ENCODE measurements at places on chromosomes 7 and 10.

GRCh38 chr10:1130995-1131790 is 75.0 kb downstream of the WDR37 start:
- DNase-seq: peak; percentile 28

GRCh38 chr10:78307576-78307975 is 273.9 kb downstream of the RPS24 start:
- peak; percentile 6 for DNase-seq

- no peak for DNase-seq
These were observed 397.7 kb upstream of the NFE2L3 start for GRCh38 chr7:25754333-25754732.

DNA sequence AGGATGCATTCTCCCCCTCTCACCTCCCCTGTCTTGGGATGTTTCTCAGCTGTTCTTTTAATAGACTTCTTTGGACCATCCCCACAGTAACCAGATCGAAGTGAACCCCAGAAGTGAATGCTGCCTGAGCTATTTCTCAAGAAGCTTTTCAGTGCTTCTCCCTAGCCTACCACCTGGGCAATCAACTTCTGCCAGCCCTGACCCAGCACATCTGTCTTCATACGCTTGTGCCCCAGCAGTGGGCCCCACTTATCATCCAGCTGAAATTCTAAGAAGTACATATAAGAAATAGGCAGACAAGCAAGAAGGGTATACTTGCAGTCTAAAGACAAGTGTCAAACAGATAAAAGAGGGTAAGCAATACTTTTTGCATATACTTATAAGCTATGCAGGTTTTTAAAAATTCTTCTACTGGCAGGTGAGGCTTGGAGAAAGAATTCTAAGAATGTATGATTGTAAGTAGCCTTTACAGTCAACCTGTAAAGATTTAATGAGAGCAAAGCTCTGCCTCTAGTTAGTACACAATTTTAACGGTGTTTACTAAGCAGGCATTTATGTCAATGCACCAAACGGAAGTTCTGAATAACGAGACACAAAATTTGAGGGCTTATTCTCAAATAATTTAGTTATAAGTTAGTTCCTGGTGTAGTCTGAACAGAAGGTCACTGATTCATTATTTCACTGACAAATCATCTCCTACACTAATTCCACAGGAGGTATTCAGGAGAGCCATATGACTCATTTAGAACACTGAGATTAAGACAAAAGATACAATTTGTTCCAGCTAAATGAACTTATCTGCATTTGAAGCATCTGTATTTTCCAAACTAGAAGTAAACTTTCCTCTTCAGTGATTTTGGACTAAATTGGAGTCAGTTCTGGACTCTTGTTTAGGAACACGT is 83.3 kb downstream of the RNLS start:
- no peak for DNase-seq

DNA sequence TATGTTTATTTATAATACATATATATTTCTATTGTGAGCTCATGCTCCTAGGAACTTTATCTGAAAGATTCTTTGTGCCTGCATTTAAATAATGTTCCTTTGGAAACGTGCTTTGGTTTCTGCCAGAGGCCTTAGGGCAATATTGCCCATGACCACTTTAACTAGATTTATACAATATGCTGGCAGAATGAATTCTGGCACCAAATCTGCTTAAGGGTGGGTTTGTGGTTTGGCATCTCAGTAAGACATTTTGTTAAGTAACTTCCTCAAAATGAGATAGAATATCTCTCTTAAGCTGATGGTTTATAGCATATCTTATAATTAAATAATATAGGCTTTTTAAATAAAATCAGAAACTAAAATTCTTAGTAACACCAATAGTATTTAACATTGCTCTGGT is 252.9 kb downstream of the RNLS start:
- DNase-seq: no peak

- DNase-seq: no peak
These were observed 61.9 kb downstream of the MCU start for GRCh38 chr10:72753760-72754231.

DNA sequence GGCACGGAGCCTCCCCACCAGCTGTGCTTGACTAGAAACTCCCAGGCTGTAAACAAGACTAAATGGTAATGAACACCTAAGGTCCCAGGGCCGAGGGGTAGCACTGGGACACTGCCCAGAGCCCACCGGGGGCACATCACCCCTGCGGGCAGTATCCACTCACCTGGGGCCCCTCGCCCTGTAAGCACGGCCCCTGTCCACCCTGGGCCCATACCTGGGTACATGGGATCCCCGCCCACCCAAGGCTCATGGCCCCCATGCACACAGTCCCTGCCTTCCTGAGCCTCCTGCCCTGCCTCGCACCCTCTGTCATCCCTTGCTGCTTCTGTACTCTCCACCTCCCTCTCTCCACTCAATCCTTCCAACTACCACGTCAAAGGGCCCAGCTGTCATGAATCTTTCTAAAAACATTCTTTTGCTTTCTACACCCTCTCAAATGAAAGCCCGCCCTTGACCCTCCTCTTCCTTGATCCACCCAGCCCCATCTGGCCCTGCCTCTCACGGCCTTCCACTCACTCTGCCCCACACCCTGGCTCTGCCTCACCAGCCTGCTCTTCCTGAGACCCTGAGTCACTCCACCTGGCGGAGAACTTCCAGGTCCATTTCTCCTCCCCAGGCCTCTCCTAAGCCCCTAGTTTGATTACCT is 173.1 kb downstream of the PARD3 start:
- no peak for DNase-seq

- DNase-seq: no peak
These were observed 83.0 kb downstream of the SGMS1 start for GRCh38 chr10:50540826-50541122.

- no peak for DNase-seq
These were observed 19.2 kb downstream of the BTBD16 start for GRCh38 chr10:122290334-122290733.

DNA sequence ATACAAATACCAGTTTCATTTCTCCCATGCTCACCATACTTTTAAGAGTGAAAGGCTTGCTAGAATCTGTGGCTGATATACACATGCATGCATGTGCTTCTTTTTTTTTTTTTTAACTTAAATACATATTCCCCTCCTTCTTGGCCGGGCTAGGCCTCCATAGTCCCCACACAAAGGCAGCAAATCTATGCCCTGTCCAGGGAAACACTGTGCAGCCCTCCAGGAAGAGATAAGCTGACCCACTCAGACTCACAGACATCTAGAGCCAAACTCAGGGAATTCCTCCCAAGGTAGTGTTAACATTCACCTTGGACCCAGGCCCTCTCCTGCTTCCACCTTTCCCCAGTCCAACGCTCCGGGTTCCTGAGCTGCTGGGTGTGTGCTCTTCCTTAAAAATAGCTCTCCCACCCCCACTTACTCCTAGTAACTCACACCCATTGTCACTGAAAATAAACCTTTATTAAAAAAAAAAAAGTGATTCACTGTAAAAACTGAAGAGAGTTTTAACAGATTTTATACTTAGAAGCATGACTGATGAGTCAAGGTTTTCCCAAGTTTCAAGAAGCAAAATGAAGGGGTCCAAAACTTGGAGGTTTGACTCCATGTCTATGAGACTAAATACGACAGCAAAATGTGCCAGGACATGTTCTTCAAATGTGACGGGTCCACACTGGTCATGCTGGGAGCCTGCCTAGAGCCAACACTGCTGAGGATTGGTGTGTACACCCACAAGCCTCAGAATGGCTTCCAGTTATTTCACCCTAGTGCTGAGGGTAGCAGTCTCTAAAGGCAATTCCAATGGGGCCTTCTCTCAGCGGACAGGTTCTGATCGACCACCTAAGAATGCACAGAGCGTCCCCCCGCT is 159.5 kb downstream of the GLI3 start:
- no peak for DNase-seq

DNA sequence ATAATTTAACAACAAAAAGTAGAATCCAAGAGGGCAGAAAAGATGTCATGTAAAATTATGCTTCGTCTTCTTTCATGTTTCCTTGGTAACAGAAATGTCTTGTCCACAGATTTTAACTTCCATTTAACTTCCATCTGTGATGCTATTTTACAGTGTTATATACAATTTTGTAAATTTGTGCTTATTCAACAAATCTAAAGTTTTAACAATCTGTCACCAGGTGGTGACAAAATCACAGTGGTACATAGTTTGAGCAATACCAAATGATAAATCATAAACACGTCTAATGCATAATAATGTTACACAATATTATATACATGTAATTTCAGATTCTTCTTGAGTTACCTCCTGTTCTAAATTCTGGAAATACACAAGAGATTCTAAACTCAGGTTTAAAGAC is 784.4 kb upstream of the CELF2 start:
- DNase-seq: no peak

- DNase-seq: peak; percentile 64
These were observed 62.6 kb downstream of the DOCK4 start for GRCh38 chr7:112143582-112143981.

- no peak for DNase-seq
These were observed 444.8 kb downstream of the GRID1 start for GRCh38 chr10:85921789-85922188.

GRCh38 chr7:94660006-94660405 is 4.1 kb upstream of the SGCE start:
- no peak for DNase-seq
